T follicular helper cell (primary cell): ENCODE measurements at places on chromosomes 11 and 22.
A peak's percentile ranks its signal among the peaks of the same experiment; 100 is the strongest.

- DNase-seq, result peak; percentile 97
Measured at GRCh38 chr11:67317205-67317887, 14.0 kb downstream of the SSH3 start.

- DNase-seq, result no peak
Measured at GRCh38 chr11:104813532-104813931, 84.7 kb downstream of the CASP12 start.

DNA sequence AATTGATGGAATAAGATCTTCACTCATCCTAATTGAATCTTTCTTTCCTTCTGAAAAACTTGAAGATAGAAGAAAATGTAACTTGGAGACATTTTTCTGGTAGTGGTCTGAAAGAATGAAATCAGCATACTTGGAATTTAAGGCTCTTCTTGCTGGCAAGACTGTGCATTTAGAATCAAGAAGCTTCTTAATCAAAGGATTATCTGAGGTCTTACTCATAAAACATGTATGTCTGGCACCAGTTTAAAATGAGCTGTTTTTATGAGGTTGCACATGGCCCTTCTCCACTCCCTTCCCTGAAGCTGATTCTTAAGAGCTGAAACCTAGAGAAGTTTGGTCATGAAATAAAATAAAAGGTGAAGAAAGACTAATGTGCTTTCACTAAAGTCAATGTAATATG, 77.3 kb downstream of the ARHGEF12 start:
- DNase-seq, result no peak

DNA sequence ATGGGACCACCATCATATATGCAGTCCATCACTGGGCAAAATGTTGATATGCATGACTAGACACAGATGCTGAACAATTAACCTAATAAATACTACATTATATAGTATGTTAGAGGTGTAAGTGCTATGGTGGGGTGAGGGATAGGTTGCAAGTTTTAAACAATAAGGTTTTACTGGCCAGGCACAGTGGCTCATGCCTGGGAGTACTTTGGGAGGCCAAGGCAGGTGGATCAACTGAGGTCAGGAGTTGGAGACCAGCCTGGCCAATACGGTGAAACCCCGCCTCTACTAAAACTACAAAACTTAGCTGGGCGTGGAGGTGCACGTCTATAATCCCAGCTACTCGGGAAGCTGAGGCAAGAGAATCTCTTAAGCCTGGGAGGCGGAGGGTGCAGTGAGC, 28.1 kb downstream of the F2 start:
- DNase-seq, result no peak

DNA sequence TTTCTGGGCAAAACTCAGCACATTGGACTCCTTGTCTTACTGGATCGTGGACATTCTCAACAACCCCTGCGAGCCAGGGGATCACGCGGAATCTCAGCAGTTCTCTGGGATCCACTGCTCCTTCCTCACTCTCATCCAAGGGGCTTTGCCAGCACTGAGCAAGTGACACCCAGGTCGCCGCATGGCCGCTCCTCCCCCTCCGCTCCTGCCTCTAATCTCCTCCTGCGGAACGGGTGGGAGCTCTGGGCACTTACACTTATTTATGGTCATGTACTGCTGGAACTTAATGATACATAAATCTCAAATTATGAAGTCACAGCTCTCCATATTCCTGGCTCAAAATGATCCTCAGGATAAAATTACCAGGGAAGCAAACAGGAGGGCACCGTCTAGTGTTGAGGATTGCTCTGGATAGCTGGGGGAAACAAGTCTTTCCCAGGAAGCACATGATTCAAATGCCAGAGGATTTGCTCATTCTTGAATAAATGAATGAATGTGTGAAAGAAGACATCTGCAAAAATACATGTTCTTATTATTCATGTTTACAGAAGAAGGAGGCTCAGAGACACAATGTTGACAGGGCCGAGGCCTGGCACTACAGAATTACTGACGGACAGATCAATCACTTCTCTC, 1077.3 kb downstream of the TBC1D22A start:
- no peak for DNase-seq

GRCh38 chr11:118156531-118157185, 4.0 kb upstream of the SCN4B start:
- no peak for DNase-seq
